Activated CD4-positive, alpha-beta T cell treated with anti-CD3 and anti-CD28 coated beads for 36 hours (primary cell): ENCODE measurements at places on chromosomes 3 and 15.
A peak's percentile ranks its signal among the peaks of the same experiment; 100 is the strongest.

DNA sequence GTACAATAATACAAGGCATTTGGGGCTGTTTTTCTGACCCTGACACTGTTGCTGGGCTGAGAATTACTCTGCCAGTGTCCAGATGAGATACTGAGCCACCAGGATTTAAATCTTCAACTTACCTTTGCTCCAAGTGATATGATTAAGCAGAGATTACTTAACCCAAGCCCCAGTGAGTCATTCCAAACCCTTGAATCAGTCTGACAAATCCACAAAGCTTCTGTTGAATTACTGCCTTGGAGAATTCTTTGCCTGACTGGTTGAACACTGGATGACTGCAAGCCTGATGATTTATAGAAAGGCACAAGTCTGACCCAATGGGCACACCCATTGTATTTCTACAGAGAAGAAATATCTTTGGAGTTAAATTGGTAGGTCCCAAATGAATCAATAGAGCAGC lies 88.2 kb upstream of the TSC22D2 start:
- peak; percentile 6 for DNase-seq

DNA sequence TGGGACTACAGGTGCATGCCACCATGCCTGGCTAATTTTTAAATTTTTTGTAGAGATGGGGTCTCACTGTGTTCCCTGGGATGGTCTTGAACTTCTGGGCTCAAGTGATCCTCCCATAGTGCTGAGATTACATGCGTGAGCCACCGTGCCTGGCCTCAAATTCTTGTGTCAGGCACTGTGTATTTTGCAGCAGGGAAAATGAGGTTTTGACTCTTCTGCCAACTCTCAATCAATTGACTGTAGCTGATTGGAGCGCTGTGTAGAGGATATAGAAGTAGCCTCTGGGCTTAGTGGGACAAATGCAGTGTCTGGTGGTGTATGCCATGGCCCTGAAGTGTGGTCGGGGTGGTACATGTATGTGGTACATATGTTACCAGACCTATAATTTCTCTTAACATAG lies 152.3 kb downstream of the FNDC3B start:
- DNase-seq = no peak

DNA sequence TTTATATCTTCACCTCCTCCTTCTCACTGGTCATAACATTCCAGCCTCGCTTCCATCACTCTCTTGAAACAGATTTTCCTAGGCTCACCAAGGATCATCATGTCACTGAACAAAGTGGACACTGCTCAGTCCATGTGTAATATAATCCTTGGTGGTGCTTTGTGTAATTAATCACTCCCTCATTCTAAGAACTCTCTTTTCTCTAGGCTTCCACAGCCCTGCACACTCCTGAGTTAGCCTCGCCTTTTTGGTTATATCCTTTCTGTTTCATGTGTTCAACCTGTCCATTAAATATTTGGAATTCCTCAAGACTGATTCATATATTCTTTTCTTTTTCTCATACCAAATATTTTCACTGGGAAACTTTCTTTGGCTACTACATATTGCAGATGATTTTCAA lies 440.8 kb downstream of the PYDC2 start:
- DNase-seq = no peak

DNA sequence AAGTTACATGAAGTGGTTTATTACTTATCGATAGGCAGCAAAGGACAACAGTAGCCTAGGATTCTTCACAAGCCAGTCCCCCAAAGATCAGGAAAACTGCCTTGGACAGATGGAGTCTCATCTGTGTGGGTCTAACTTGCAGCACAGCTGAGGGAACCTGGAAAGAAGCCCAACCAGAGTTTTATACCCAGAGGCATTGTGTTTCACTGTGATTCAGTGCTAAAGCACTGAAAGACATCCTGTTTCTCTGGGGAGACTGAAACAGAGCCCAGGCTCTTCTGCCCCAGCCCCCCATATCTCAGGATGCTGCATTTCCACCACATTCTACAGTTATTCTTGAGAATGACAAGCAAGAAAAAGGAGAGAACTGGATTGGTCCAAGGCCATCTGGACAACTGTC lies 48.2 kb upstream of the PYDC2 start:
- DNase-seq = no peak

DNA sequence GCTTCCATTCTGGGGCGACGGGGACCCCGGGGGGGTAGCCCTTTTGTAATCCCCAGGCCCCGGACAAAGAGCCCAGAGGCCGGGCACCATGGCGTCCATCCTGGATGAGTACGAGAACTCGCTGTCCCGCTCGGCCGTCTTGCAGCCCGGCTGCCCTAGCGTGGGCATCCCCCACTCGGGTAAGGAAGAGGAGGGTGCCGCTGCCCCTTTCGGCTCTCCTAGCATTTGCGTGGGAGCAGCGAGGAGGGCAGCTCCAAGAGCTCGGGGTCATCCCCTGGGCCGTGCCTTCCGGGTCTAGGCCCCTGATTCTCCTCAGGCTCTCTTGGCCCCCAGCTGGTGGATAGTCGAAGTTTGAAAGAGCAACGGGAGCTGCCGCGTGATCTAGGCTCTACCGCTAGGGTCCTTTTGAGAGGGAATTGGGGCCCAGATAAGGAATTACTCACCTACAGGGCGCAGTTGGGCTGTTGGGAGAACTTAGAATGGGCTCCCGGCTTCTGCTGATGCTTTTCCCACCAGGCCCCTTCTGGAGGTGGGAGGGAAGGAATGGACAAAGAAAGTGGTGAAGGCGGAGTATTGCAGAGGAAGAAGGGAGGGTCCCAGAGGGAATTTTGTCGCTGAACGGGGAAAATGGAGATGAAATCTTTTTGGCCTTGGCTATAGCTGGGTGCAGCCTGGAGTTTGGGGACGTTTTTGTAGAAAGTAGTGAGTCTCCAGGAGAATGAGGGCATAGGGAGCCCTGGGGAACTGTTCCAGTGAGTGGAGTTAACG lies 615 bp downstream of the VPS18 start:
- DNase-seq = peak; percentile 76

GRCh38 chr3:135495891-135496290 lies 469.6 kb upstream of the PPP2R3A start:
- DNase-seq = no peak

DNA sequence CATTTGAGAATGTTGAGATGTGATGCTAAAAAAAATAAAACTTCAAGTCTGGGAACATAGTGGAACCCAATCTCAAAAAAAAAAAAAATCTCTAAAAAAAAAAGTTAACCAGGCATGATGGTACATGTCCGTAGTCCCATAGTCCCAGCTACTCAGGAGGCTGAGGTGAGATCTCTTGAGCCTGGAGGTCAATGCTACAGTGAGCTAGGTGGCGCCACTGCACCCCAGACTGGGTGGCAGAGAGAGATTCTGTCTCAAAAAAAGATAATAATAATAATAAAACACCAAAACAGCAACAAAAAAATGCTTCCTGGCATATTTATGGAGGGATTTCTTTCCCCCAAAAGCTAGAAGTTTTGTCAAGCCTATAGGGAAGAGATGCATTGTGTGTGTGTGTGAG lies 361.6 kb downstream of the ROBO1 start:
- DNase-seq = no peak

GRCh38 chr3:72950801-72951200 lies 45.8 kb upstream of the PPP4R2 start:
- no peak for DNase-seq

GRCh38 chr3:77142578-77142977 lies 102.7 kb downstream of the ROBO2 start:
- no peak for DNase-seq

- DNase-seq = peak; percentile 12
These were observed 13.4 kb upstream of the CTDSPL2 start for GRCh38 chr15:44414001-44414400.

DNA sequence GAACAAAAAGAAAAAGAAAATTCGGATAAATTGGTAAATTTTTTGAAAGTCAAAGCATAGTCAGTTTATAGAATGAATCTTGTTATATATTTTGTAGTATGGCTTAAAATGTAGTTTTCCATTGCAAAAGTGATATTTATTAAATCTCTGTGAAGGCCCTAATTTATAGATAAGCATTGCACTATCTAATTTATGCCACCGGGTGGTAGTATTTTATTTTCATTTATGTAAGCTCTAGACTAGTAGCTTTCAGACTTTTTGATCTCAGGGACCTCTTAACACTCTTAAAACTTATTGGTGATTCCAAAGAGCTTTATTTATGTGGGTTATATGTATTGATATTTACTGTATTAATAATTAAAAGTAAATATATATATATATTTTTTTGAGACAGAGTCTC lies 133.9 kb upstream of the LRRFIP2 start:
- DNase-seq = no peak
